ENCODE measurements at places on chromosomes 6 and 20.

DNA sequence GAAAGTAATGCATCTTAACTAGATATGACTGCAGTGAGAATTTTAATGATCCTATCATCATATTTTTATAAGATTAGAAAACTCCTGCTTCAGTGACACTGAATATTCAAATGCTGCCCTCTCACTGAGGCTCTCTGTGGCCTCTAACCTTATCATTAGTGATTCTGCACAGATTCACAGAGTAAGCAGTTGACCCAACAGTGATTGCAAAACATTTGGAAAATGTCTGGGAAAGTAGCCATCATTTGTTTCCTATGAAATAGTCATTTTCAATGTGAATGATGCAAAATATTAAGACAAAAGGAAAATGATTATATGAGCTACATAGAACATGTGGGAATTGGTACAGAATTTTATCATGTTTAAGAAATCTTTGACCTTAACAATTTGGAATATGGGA lies 210.3 kb downstream of the TBX18 start:
- peak; percentile 8 for DNase-seq
- H3K36me3 ChIP-seq, result no peaks in the 10 kb centered on the region
- no peaks in the 10 kb centered on the region for H3K27me3 ChIP-seq
- H3K27ac ChIP-seq, result no peak overlapping the region
- no peaks in the 10 kb centered on the region for H3K4me1 ChIP-seq
- H3K4me3 ChIP-seq, result no peak overlapping the region

DNA sequence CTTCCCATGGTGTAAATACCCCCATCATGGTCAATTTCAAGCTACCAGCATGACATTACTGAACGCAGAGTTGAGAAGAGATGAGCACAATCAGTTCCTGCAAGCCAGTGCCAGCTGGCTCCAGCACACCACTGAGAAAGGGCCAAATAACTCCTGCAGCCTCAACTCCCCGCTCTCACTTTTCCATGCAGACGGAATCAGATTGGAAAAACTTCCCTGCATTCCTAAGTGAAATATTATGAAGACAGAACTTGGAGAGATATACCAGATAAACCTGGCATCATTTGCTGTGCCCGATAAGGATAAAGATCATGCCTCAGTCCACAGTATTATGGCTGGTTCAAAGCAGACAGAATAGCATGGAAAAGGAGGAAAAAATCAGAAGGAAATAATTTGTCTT lies 56.7 kb downstream of the FILIP1 start:
- no peaks in the 10 kb centered on the region for H3K36me3 ChIP-seq
- H3K27ac ChIP-seq, result no peak overlapping the region
- H3K4me1 ChIP-seq, result peaks cover 8% of the 10 kb centered on the region
- no peak overlapping the region for H3K4me3 ChIP-seq
- no peak for DNase-seq
- no peaks in the 10 kb centered on the region for H3K27me3 ChIP-seq

GRCh38 chr6:126551832-126552231 lies 211.9 kb downstream of the CENPW start:
- H3K4me3 ChIP-seq, result no peak overlapping the region
- H3K4me1 ChIP-seq, result no peaks in the 10 kb centered on the region
- H3K36me3 ChIP-seq, result no peaks in the 10 kb centered on the region
- no peak overlapping the region for H3K27ac ChIP-seq
- no peak for DNase-seq

- H3K27ac ChIP-seq, result peak overlapping the region; percentile 77
- H3K4me3 ChIP-seq, result peak overlapping the region; percentile 63
- H3K36me3 ChIP-seq, result no peaks in the 10 kb centered on the region
- H3K27me3 ChIP-seq, result no peaks in the 10 kb centered on the region
Observed at GRCh38 chr6:42564506-42564825, 637 bp downstream of the UBR2 start.

Measured in IMR-90 (cell line).